ENCODE measurements at places on chromosomes 5 and 9.

DNA sequence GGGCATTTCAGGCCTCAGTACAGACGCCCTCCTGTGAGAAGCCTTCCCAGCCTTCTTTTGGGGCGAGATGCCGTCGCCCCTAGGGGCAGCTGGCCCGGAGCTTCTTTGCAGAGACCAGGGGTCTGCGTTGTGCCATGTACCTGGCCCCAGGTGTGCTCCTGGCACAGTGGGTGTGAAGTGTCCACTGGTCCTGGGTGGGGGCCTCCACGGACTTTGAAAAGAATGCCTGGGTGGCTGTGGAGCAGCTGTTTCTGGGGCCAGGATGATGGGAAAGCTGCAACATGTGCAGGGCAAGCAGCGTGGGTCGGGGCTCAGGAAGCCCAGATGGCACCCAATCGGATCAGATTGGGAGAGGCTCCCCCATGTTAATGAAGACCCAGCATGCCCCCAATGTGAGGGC is 47.8 kb downstream of the WNK2 start:
- DNase-seq: no peak

DNA sequence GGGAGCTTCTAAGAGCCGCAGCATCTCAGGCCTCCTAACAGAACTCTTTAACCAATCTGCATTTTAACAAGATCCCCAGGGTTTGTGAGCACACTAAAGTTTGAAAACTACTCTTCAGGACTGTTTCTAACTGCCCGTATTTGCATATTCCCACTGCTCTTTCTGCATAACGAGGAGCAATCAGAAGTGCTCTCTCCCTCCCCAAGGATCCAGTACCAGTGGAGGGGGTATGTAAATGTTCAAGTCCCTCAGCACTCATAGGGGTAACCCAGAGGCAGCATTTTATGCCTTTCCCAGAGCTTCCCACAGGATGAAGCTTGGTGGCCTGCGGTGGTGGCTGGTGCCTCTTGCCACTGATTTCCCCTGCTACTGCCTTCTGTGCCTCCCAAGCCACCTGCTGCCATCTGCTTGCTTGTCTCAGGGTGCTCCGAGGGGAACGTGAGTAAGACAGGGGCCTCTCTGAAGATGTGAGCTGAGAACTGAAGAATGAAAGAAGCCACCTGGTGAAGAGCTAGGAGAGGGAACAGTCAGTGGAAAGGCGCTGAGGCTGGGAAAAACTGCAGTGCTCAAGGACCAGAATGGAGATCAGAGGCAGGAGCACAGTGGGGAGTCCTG is 30.0 kb upstream of the PPP1R2B start:
- no peak for DNase-seq

DNA sequence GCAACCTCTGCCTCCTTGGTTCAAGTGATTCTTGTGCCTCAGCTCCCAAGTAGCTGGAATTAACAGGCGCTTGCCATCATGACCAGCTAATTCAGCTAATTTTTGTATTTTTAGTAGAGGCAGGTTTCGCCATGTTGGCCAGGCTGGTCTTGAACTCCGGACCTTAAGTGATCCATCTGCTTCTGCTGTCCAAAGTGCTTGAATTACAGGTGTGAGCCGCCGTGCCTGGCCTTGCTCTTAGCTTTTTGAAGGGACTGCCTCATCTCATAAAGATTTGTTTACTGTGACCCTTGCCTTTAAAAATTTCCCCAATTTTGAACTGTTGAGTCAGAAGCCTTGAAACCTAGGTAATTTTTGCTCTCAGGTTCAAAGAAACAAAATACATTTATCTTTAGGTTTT is 17.3 kb downstream of the GPBP1 start:
- DNase-seq: no peak

- DNase-seq: peak; percentile 48
These were observed at the start of gene ALDH1B1 for GRCh38 chr9:38392235-38393127. ALDH1B1 (plus strand) TSS chr9:38392702; CDS start chr9:38395749, 3,047 bp downstream.

DNA sequence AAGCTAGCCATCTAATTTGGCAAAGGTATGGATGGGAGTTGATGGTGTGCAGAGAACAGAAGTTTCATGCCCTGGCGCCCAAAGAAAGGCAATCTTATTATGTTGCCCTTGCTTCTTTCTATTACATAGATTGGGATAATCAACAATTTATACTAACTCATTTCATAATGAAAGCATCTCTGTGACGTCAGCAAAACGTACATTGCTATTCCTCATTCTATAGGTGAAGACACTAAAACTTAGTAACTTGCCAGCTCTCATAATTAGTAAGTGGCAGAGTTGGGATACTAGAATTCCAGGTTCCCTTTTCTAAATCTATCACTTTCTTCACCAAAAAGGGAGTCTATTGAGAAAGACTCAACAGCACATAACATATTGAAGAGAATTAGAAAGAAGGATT is 374.8 kb downstream of the NR2F1-AS1 start:
- no peak for DNase-seq

DNA sequence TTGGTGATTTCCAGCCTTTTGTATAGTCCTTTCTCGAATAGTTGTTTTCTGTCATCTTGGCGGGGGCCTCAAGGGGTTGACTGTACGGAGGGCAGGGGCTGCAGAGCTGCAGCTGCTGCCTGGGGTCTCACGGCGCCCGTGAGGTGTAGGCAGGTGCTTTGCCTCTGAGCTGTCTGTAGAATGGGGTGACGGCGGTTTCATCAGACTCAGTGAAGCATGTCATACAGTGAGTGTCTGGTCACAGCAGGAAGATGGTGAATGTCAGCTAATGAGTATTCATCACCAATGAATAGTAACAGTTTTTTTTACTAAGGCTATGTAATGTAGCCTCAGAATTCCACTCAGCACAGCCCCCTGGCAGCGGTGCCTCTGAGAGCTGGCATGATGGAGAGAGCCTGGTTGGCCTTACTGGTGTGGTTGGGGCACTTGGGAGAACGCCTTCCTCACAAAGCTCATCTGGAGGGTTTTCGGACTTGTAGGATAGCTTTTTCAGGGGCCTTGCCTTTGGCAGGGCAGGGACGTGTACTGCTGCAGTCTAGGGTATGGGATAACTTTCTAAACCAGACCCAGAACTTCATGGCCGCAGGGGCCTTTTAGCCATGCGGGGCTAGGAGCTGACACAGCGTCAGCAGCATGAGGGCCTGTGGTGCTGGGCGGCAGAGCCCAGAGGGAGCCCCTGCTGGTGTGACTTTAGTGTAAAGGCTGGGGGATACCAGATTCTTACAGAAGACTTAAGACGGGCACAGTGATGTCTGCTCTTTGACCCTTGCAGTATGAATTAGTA is 15.0 kb downstream of the TENT4A start:
- no peak for DNase-seq

All from activated CD8-positive, alpha-beta memory T cell treated with anti-CD3 and anti-CD28 coated beads for 48 hours (primary cell).